Trophoblast cell (in vitro differentiated cells and primary cell): ENCODE measurements at places on chromosomes 2 and 18.

DNA sequence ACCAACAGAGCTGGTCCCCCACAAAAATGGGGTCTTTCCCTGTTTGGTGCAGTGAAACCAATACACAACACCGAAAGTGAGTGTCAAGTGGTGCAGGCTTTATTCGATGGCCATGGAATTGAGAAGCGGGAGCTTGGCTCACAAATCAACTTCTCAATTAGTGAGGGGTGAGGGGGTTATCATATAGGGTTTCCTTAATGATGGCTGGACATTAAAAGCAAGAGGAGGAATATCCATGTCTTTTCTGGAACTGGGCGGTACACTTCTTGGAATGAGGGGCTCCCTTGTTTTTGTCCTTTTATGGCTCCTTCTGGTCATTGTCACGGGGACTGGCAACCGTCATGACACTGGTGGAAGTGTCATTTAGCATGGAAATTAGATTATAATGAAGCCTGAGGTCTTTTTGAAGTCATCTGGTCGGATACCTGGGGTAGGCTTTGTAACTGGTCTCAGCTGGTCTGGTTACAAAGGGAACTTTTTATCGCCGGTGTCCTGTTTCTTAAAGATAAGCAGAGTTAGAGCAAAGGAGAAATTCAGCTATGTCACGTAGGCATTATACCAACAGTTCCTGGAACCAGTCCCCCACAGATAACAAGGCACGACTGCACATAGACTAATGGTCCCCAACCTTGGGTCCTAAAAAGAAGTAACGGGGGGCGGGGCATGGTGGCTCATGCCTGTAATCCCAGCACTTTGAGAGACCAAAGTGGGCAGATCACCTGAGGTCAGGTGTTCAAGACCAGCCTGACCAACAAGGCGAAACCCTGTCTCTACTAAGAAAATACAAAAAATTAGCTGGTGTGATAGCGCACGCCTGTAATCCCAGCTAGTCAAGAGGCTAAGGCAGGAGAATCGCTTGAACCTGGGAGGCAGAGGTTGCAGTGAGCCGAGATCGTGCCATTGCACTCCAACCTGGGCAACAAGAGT, 93.5 kb upstream of the NDUFV2 start:
- no peaks in the 10 kb centered on the region for H3K36me3 ChIP-seq
- DNase-seq, result no peak
- peaks cover 4% of the 10 kb centered on the region for H3K4me1 ChIP-seq
- no peaks in the 10 kb centered on the region for H3K27me3 ChIP-seq

DNA sequence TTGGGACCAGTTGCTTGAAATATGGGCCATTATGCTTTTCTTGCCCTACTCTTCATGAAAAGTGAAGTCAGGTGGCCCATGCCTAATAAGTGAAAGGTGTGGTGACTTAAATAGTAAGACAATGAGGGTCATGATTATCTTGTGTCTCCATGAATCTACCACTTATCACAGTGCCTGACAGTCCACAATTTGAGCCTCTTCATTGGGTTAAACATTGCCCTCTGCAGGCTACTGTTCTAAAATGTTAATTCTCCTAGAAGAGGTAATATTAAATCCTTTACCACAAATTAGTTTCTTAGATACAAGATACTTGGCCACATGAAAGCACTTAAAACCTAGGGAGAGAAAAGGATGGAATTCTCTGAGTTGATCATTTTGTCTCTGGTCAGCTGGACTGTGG, 4.0 kb downstream of the EGR4 start:
- H3K4me3 ChIP-seq, result no peak overlapping the region
- peaks cover 48% of the 10 kb centered on the region for H3K27me3 ChIP-seq
- H3K27ac ChIP-seq, result no peak overlapping the region
- H3K4me1 ChIP-seq, result peaks cover 11% of the 10 kb centered on the region
- H3K36me3 ChIP-seq, result no peaks in the 10 kb centered on the region
- no peak for DNase-seq

GRCh38 chr18:58216071-58216481, 172.1 kb downstream of the NEDD4L start:
- no peak overlapping the region for H3K4me3 ChIP-seq
- H3K4me1 ChIP-seq, result peaks cover 12% of the 10 kb centered on the region
- H3K36me3 ChIP-seq, result no peaks in the 10 kb centered on the region
- no peak for DNase-seq

- no peaks in the 10 kb centered on the region for H3K4me1 ChIP-seq
- no peak overlapping the region for H3K27ac ChIP-seq
- no peaks in the 10 kb centered on the region for H3K36me3 ChIP-seq
Measured at GRCh38 chr2:166341426-166341825, 34.3 kb downstream of the SCN9A start.

- H3K4me3 ChIP-seq, result no peak overlapping the region
- H3K4me1 ChIP-seq, result peaks cover 9% of the 10 kb centered on the region
- no peaks in the 10 kb centered on the region for H3K36me3 ChIP-seq
- no peaks in the 10 kb centered on the region for H3K27me3 ChIP-seq
- DNase-seq, result no peak
Measured at GRCh38 chr2:46923041-46923528, 7.5 kb upstream of the MCFD2 start.

GRCh38 chr18:23131693-23132319, 3.5 kb upstream of the CABLES1 start:
- H3K36me3 ChIP-seq, result no peaks in the 10 kb centered on the region
- H3K27ac ChIP-seq, result no peak overlapping the region
- H3K4me3 ChIP-seq, result no peak overlapping the region
- DNase-seq, result peak; percentile 70
- peaks cover 18% of the 10 kb centered on the region for H3K4me1 ChIP-seq
- peaks cover 11% of the 10 kb centered on the region for H3K27me3 ChIP-seq

DNA sequence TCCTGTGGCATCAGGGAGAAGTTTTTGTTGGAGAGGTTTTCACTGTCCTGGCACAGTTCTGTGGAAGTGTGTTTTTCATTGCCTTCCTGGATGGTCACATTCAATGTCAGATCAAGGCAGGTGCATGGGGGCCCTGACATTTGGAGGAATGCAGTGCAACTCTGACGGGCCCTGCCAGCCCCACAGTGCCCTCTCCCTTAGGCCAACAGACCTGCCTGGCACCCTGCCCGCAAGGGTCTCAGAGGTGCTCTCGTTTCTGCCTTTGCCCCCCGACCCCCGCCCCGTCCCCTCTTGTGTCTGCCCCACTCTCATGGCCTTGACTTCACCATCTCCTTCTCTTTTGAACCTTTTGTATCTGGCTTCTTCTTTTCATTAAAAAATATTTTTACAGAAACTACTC, 257.2 kb upstream of the HDAC4 start:
- peak overlapping the region; percentile 37 for H3K4me3 ChIP-seq
- H3K27ac ChIP-seq, result no peak overlapping the region
- H3K27me3 ChIP-seq, result no peaks in the 10 kb centered on the region

DNA sequence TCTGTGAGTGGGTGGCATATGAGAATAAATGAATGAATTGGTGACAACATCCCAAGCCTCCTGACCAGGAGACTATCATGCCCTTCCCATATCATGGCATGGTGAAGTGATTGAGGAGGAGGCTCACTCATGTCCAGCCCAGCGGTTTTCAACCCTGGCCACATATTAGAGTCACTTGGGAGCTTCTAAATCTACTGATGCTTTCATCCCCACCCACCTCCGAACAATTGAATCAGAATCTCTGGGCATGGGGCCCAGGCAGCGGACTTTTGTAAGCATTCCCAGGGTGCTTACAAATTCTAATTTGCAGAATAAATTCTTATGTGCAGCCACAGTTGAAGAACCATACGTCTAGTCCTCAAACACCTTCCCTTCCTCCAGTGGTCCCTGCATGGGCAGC, 81.7 kb upstream of the SEC11C start:
- no peaks in the 10 kb centered on the region for H3K36me3 ChIP-seq
- no peak for DNase-seq
- no peak overlapping the region for H3K27ac ChIP-seq
- no peak overlapping the region for H3K4me3 ChIP-seq
- no peaks in the 10 kb centered on the region for H3K4me1 ChIP-seq

- no peak overlapping the region for H3K27ac ChIP-seq
- H3K27me3 ChIP-seq, result no peaks in the 10 kb centered on the region
- DNase-seq, result peak; percentile 66
- H3K4me3 ChIP-seq, result no peak overlapping the region
- no peaks in the 10 kb centered on the region for H3K36me3 ChIP-seq
- H3K4me1 ChIP-seq, result no peaks in the 10 kb centered on the region
Measured at GRCh38 chr2:211085056-211085680, 528.8 kb downstream of the CPS1 start.

DNA sequence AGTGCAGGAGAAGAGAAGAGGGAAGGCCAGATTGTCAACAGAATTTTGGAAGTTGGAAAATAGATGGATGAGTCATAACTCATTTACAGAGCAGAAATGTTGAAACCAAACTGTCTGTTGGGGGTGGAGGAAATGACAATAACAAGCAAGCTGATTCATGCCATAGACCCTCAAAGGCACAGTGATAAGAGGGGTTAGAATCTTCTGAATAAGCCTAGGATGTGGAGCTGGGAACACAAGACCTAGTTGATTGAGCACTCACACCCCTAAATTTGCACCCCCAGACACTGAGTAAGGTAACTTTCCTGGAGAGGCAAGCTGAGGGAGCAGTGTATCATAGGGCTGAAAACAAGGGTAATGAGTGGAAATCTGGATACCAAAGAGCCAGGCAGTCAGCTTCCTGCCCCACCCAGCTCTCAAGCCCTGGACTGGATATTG, 141.4 kb downstream of the SCG2 start:
- DNase-seq, result peak; percentile 4
- no peak overlapping the region for H3K27ac ChIP-seq
- H3K4me3 ChIP-seq, result no peak overlapping the region
- peaks cover 3% of the 10 kb centered on the region for H3K4me1 ChIP-seq
- H3K27me3 ChIP-seq, result no peaks in the 10 kb centered on the region
- no peaks in the 10 kb centered on the region for H3K36me3 ChIP-seq

DNA sequence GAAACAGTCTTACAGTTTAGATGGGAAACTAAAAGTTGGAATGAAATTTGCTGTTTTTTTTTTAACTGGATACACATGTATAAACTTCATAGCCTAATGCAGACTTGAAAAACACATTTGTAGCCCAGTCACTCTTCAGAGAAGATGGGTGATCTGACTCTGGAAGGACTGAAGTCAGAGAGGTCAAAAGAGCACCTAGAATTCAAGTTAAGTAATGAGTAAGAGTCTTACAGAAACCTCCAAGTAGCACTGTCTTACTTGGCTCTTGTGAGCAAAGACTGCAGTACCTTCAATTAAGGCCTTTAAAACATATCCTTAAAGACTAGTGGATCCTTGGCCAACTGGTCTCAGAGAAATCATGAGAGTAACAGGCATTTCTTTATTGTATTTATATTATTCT, 41.9 kb downstream of the TRAPPC8 start:
- H3K27me3 ChIP-seq, result no peaks in the 10 kb centered on the region
- no peak overlapping the region for H3K27ac ChIP-seq
- peaks cover 2% of the 10 kb centered on the region for H3K4me1 ChIP-seq
- no peak for DNase-seq
- peaks cover 18% of the 10 kb centered on the region for H3K36me3 ChIP-seq

GRCh38 chr2:229335330-229335729, 64.2 kb upstream of the PID1 start:
- H3K4me3 ChIP-seq, result no peak overlapping the region
- H3K27me3 ChIP-seq, result no peaks in the 10 kb centered on the region
- no peak overlapping the region for H3K27ac ChIP-seq
- H3K4me1 ChIP-seq, result no peaks in the 10 kb centered on the region
- no peak for DNase-seq

DNA sequence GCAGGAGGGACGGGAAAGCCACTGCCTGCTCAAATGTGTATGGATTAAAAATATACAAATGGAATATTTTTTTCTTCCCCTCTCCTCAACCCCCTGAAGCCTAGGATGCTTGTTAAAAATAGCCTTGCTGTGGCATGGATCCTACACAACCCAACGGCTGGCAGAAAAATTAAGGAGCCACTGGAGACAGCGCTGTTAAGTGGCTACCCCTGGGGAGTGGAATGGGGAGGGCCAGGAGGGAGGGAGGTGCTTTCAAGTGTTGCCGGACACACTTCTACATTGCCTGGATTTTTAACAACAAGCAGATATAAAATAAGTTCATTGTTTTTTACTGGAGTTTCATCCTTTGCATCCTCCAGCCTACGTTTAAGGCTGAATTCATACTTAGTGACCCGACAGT, 66.6 kb downstream of the ZBTB7C start:
- no peak overlapping the region for H3K4me3 ChIP-seq
- DNase-seq, result no peak
- H3K27ac ChIP-seq, result no peak overlapping the region
- H3K4me1 ChIP-seq, result no peaks in the 10 kb centered on the region
- H3K27me3 ChIP-seq, result no peaks in the 10 kb centered on the region

- H3K27ac ChIP-seq, result no peak overlapping the region
- H3K27me3 ChIP-seq, result no peaks in the 10 kb centered on the region
- peaks cover 34% of the 10 kb centered on the region for H3K4me1 ChIP-seq
Measured at GRCh38 chr2:95275151-95275515, 884 bp downstream of the PROM2 start.

- H3K36me3 ChIP-seq, result no peaks in the 10 kb centered on the region
- no peak overlapping the region for H3K27ac ChIP-seq
- H3K4me3 ChIP-seq, result no peak overlapping the region
- DNase-seq, result no peak
- no peaks in the 10 kb centered on the region for H3K27me3 ChIP-seq
- peaks cover 2% of the 10 kb centered on the region for H3K4me1 ChIP-seq
Measured at GRCh38 chr2:150598383-150598782, 110.9 kb upstream of the RND3 start.

GRCh38 chr2:10163498-10164486, 41.3 kb downstream of the RRM2 start:
- H3K27ac ChIP-seq, result no peak overlapping the region
- no peaks in the 10 kb centered on the region for H3K36me3 ChIP-seq
- no peak overlapping the region for H3K4me3 ChIP-seq
- DNase-seq, result no peak

GRCh38 chr2:96685577-96686459, 43.3 kb downstream of the FER1L5 start:
- H3K4me3 ChIP-seq, result no peak overlapping the region
- no peaks in the 10 kb centered on the region for H3K27me3 ChIP-seq
- DNase-seq, result peak; percentile 51
- peaks cover 5% of the 10 kb centered on the region for H3K4me1 ChIP-seq

DNA sequence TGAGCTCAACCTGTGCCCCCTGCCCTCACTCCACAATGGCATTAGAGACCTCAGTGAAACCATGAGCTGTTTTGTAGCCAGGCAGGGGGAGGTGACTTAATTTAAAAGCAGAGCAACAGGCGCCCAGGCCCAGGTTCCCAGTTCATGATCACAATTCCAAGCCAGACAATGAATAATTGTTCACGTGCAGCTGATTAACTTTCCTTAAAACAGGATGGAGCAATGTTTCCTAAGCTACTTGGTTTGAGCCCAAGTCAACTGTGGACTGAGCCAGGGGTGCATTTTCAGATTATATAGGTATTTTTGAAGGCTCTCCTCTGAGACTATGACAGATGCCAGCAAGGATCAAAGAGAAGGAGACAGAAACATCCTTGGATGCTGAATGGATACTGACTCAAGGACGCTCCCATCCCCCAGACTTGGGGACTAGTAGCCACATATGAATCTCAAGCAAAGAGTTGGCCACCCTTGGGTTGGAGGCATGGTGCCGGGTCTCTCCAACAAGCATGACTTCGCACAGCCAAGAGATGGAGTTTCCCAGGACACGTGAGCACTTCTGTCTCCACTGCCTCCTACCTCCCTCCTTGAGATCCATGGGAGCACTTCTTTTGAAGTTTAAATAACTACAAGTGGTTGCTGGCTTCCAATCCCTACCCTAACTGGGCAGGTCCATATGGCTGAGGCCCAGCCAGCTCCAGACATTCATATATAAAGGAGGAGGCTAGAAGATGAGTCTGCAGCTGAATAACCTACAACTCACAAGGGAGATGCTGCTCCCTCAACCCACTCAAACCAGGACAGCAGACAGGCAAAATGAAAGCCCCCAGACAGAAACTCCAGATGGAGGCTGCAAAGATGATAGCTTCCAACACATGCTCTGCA, 12.7 kb downstream of the SMAD7 start:
- H3K36me3 ChIP-seq, result peaks cover 74% of the 10 kb centered on the region
- DNase-seq, result no peak
- peaks cover 70% of the 10 kb centered on the region for H3K4me1 ChIP-seq
- H3K27me3 ChIP-seq, result no peaks in the 10 kb centered on the region
- peak overlapping the region; percentile 3 for H3K27ac ChIP-seq
